Upper lobe of left lung (tissue), 6 donors: ENCODE measurements at places on chromosomes 2 and 18. TPM values are rescaled to one million over a fixed set of nuclear protein-coding genes. Genes with fewer than 3 reads are reported as not detected.

DNA sequence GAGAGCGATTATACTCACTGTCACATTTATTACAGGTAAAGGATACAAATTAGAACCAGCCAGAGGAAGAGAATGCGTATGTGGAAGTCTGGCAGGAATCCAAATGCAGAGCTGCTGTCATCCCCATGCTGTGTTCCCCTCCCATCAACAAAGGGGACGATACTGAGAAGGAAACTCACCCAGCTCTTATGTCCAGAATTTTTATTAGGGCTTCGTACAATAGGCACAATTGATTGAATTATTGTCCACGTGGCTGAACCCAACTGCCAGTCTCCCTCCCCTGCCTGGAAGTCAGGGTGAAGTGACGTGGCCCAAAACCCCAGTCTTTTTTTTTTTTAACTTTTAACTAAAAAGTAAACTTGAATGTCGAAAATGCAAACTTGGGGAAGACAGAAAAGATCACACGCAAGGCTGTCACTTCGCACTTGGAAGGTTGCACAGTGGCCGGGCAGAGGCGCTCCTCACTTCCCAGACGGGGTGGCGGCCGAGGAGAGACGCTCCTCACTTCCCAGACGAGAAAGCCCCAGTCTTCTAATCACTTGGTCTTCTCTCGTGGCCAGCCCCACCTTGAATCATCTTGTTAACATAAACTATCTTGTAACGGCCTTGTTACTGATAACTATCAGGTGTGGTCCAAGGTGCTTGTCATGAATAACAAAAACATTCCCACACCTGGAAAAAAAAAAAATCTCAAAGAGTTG lies 40.0 kb upstream of the ITSN2 start:
- no peak overlapping the region for H3K27ac ChIP-seq
- no peaks in the 10 kb centered on the region for H3K27me3 ChIP-seq
- H3K36me3 ChIP-seq = no peaks in the 10 kb centered on the region
- H3K4me3 ChIP-seq = no peak overlapping the region
- no peak for DNase-seq

- no peaks in the 10 kb centered on the region for H3K27me3 ChIP-seq
- H3K4me3 ChIP-seq = no peak overlapping the region
- no peak for DNase-seq
- H3K27ac ChIP-seq = no peak overlapping the region
Observed at GRCh38 chr2:213166109-213166508, 14.7 kb upstream of the IKZF2 start.

DNA sequence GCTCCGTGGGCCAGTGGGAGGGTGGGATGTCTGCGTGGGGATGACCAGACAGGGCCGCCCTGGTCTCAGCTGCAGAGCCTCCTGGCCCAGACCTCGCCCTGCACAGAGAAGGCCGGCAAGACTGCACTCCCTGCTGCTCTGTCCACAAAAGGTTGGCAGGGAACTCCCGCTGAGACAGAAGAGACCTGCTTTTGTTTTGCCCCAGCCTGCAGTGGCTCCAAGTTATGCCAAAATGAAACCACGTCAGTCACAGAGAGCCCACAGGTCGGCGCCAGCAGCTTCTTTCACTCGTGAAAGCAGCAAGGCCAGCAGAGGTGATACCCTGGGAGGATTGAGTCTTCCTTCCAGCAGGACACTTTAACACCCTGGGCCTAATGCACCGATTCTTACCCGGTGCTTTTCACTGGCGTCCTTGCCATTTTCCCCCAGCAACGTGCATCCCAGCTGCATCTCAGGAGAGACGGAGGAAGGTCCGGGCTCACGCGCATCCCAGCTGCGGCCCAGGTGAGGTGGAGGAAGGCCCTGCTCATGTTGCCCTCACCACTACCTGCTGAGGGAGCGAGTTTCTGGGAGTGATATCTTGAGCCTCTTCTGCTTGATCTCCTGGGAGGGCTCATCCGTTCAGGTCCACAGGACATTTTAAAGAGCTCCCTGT lies 22.1 kb upstream of the CTDP1 start:
- H3K4me3 ChIP-seq = no peak overlapping the region
- no peak overlapping the region for H3K27ac ChIP-seq
- H3K36me3 ChIP-seq = no peaks in the 10 kb centered on the region
- H3K27me3 ChIP-seq = no peaks in the 10 kb centered on the region
- H3K4me1 ChIP-seq = no peaks in the 10 kb centered on the region
- DNase-seq = peak; percentile 57

The KLHL30 gene
- total RNA-seq = not detected

The ATP6V1B1 gene
- total RNA-seq = not detected

The CPLX4 gene
- not detected for total RNA-seq
